Activated naive CD4-positive, alpha-beta T cell treated with anti-CD3 and anti-CD28 coated beads for 36 hours (primary cell): ENCODE measurements at places on chromosomes 12 and 14. TPM values are rescaled to one million over a fixed set of nuclear protein-coding genes. Genes with fewer than 3 reads are reported as not detected.

GRCh38 chr12:41897593-41897992, 247.1 kb downstream of the GXYLT1 start:
- DNase-seq: no peak
- H3K27me3 ChIP-seq: peaks cover 10% of the 10 kb centered on the region
- no peak overlapping the region for H3K27ac ChIP-seq
- H3K4me1 ChIP-seq: peaks cover 2% of the 10 kb centered on the region
- no peak overlapping the region for H3K4me3 ChIP-seq
- H3K36me3 ChIP-seq: no peaks in the 10 kb centered on the region

Gene SLC25A47
- not detected for total RNA-seq

- peaks cover 2% of the 10 kb centered on the region for H3K4me1 ChIP-seq
- H3K27ac ChIP-seq: no peak overlapping the region
- no peaks in the 10 kb centered on the region for H3K36me3 ChIP-seq
Observed at GRCh38 chr12:107822356-107822755, 47.9 kb downstream of the ASCL4 start.

DNA sequence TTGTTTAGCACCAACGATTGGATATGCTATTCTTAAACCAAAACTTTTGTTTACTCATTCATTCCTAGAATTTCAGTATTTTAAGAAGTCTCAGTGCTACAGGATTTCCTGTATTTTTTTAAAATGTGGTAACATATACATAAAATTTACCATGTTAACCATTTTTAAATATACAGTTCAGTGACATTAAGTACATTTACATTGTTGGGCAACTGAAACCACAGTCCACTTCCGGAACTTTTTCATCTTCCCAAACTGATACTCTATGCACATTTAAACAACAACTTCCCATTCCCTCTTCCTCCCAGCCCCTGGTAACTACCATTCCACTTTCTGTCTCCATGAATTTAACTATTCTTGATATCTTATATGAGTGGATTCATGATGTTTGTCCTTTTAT, 30.3 kb downstream of the PDE3A start:
- no peak overlapping the region for H3K27ac ChIP-seq
- H3K27me3 ChIP-seq: no peaks in the 10 kb centered on the region
- no peaks in the 10 kb centered on the region for H3K36me3 ChIP-seq
- H3K4me3 ChIP-seq: no peak overlapping the region
- no peaks in the 10 kb centered on the region for H3K4me1 ChIP-seq
- DNase-seq: no peak

DNA sequence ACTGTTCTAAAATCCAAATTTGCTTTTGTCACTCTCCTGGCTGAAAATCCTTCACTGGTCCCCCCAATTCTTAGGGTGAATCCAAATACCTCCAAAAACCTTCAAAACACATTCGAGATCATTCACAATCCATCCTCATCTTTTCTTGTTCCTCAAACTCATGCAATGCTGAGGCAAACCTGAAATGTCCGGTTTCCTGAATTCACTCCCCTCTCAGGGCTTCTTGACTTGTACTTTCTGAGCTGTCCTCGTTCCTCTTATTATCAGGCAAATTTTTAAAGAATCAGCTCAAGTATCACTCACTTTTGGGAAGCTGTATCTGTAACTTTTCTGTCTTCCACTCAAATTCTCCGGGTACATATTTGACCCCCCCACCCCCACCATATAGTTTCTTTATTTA, 84.9 kb upstream of the DUSP6 start:
- no peak overlapping the region for H3K27ac ChIP-seq
- no peaks in the 10 kb centered on the region for H3K27me3 ChIP-seq

GRCh38 chr14:73599499-73599898, 7.8 kb downstream of the ACOT4 start:
- no peak overlapping the region for H3K4me3 ChIP-seq
- H3K36me3 ChIP-seq: no peaks in the 10 kb centered on the region
- H3K4me1 ChIP-seq: no peaks in the 10 kb centered on the region
- no peak overlapping the region for H3K27ac ChIP-seq

DNA sequence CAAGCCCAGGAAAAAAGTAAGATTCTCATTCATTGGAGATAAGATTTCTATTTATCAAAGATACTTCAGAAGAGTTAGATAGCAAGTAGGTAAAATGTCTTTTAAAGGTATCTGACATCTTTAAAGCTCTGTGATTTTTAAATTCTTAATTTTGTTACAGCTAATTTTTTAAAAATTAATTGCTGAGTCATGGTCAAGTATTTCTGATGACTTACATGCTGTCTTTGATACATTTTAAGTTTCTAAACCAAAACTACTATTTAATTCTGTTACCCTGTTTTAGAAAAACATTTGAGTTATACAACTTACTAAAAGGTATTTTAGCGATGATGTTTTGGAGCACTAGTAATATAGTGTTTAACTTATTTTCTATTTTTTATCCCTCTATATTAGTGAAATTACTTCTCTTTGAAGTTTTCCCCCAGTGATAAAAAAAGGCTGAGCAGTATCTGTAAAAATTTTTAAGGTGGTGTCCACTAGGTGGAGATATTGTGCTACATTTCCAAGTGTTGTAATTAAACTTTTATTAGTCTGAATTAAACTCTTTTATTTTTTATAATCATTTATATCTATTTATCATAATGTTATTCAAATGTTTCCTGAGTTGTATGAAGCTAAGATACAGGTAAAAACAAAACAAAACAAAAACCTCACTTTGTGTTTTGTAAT, 11.5 kb downstream of the ALG10 start:
- no peaks in the 10 kb centered on the region for H3K27me3 ChIP-seq
- H3K36me3 ChIP-seq: peaks cover 1% of the 10 kb centered on the region
- H3K4me1 ChIP-seq: no peaks in the 10 kb centered on the region
- H3K27ac ChIP-seq: no peak overlapping the region
- H3K4me3 ChIP-seq: no peak overlapping the region

Gene FAIM2
- 0.17 TPM for total RNA-seq

DNA sequence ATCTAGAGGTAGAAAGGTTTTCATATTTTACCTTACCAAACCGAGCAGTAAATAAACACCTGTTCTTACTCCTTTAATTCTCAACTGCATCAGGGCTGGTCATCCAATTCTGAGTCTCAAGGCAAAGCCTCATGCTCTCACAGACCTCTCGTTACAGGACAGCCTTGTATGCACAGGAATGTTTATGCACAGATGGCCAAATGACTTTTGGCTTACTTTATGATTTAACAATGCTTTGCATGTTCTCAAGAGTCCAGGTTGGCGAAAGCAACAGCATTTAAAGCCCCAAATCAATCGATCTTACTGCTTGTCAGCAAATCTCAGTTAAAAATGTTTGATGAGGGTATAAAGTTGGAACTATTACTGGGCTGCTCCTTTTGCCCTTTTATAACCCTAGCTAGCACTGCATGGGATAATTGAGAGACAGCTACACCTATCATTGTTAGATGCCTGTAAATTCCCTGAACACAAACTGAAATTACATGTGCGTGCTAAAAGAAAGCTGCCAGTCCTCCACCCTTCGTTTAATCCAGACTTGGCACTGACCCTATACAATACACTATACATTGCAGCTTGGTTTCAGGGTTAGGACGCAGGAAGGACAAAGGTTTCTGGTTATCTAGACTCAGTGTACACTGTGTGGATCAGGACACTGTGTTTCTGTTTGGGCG, 63.6 kb downstream of the TMCC3 start:
- H3K4me1 ChIP-seq: peaks cover 2% of the 10 kb centered on the region
- H3K27ac ChIP-seq: no peak overlapping the region
- H3K36me3 ChIP-seq: no peaks in the 10 kb centered on the region
- H3K4me3 ChIP-seq: no peak overlapping the region

Gene LIN7A
- not detected for total RNA-seq

DNA sequence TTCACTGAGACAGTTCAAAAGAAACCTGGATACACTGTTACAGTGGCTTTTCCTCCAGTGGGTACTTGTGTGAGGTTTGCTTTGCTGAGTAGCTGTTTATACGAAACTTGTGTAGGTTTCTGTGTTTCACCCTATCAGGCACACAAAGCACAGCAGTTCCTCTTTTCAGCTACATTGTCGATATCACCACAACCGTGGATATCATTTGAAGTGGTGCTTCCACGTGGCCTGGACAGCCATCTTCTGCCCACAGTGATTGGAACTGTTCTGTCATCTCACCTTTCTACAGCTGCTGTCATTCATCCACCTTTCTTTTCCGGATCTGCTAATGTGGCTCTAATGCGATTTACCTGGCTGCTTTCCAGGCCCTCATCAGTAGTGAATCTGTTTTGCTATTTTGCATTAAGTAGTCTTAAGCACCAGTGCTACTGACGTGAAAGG, 368.8 kb downstream of the SYT1 start:
- no peak overlapping the region for H3K4me3 ChIP-seq
- H3K27ac ChIP-seq: no peak overlapping the region
- no peak for DNase-seq
- no peaks in the 10 kb centered on the region for H3K4me1 ChIP-seq
- H3K27me3 ChIP-seq: no peaks in the 10 kb centered on the region
- no peaks in the 10 kb centered on the region for H3K36me3 ChIP-seq

DNA sequence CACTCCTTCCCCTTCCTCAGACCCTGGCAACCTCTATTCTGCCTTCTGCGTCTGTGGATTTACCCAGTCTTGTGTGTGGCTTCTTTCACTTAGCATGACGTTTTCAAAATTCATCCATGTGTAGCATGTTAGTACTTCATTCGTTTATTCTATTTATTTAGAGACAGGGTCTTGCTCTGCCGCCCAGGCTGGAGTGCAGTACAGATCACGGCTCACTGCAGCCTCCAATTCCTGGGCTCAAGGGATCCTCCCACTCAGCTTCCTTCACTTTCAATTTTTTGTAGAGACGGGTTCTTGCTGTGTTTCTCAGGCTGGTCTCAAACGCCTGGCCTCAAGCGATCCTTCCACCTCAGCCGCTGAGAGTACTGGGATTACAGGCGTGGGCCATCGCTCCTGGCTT, 37.0 kb downstream of the B4GALNT3 start:
- no peak for DNase-seq
- no peaks in the 10 kb centered on the region for H3K4me1 ChIP-seq
- H3K4me3 ChIP-seq: no peak overlapping the region

GRCh38 chr12:91332302-91332701, 149.7 kb upstream of the DCN start:
- peaks cover 7% of the 10 kb centered on the region for H3K27me3 ChIP-seq
- H3K36me3 ChIP-seq: no peaks in the 10 kb centered on the region
- H3K27ac ChIP-seq: no peak overlapping the region
- no peak overlapping the region for H3K4me3 ChIP-seq
- DNase-seq: no peak

- H3K4me1 ChIP-seq: peaks cover 4% of the 10 kb centered on the region
- H3K27me3 ChIP-seq: no peaks in the 10 kb centered on the region
- H3K4me3 ChIP-seq: no peak overlapping the region
- no peak overlapping the region for H3K27ac ChIP-seq
Observed at GRCh38 chr12:47438175-47438574, 267.7 kb downstream of the RPAP3 start.

- no peaks in the 10 kb centered on the region for H3K27me3 ChIP-seq
- H3K36me3 ChIP-seq: peaks cover 7% of the 10 kb centered on the region
- no peak overlapping the region for H3K27ac ChIP-seq
- no peaks in the 10 kb centered on the region for H3K4me1 ChIP-seq
Observed at GRCh38 chr12:101732318-101732717, 6.9 kb downstream of the SYCP3 start.

Gene RIMBP2
- not detected for total RNA-seq

Gene RNASE1
- not detected for total RNA-seq

DNA sequence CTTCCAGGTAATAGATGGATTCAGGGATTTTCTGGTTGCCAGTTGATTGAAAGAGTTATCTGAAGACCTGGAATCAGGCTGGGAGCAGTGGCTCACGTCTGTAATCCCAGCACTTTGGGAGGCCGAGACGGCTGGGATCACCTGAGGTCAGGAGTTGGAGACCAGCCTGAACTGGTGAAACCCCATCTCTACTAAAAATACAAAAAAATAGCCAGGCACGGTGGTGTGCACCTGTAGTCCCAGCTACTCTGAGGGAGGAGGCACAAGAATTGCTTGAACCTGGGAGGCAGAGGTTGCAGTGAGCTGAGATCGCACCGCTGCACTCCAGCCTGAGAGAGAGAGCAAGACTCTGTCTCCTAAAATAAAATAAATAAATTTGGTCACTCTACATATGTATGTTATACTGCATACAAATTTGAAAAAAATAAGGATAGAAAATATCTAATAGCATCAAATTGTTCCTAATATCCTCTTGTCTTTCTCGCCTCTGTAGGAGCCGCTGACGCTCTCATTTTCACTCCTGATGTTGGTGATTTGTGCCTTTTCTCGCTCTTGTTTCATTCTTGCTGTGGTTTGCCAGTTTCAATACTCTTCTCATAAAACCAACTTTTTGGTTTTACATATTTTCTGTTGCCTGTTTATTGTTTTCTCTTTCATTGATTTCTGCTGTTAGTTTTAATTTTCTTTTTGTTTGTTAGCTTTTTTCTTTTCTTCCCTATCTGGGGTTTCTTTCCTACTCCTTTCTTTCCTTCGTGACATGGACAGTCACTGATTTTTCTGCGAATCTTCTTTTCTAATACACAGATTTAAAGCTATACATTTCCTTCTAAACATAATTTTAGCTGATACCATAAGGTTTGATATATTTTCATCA, 23.8 kb upstream of the PLD4 start:
- H3K4me1 ChIP-seq: no peaks in the 10 kb centered on the region
- H3K4me3 ChIP-seq: no peak overlapping the region
- peaks cover 11% of the 10 kb centered on the region for H3K27me3 ChIP-seq
- DNase-seq: no peak

DNA sequence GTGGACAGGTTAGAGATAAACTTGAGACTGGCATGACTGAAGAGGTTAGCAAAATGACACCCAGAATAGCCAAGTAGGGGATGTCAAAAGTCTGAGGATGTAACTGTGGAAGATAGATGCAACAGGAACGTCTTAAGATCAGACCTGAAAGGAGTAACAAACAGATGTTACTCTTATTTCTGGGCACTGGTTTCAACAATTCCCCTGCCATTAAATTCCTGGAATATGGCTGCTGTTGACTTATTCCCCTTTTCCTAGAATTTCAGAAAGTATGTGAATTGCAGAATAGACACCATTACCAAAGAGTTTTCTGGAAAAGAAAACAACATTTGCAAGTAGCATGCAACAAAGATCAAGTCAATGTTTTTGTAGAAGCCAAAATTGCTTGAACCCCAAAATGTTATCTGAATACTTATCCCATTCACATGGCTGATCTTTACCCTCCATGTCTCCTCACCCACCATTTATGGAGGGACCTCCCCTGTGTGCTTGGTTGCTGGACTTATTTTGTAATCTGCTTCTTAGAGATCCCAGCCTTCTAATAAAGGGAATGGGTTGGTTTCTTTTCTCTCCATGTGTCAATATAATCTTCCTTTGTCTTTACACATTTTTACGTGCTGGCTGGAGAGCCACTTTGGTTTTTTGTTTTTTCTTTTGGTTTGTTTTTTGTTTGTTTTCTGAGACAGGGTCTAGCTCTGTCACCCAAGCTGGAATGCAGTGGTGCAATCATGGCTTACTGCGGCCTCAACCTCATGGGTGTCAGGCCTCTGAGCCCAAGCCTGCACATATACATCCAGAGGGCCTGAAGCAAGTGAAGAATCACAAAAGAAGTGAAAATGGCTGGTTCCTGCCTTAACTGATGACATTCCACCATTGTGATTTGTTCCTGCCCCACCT, 57.0 kb downstream of the BBS10 start:
- H3K4me3 ChIP-seq: no peak overlapping the region
- no peaks in the 10 kb centered on the region for H3K4me1 ChIP-seq
- peaks cover 16% of the 10 kb centered on the region for H3K27me3 ChIP-seq

GRCh38 chr14:51305751-51306150, 65.7 kb downstream of the TMX1 start:
- peaks cover 7% of the 10 kb centered on the region for H3K27me3 ChIP-seq
- H3K4me1 ChIP-seq: peaks cover 8% of the 10 kb centered on the region
- no peaks in the 10 kb centered on the region for H3K36me3 ChIP-seq
- no peak overlapping the region for H3K4me3 ChIP-seq

Gene RNASE2
- not detected for total RNA-seq
